Activated T-helper 17 cell treated with anti-CD3 and anti-CD28 coated beads, Interleukin-2, amount 50 U/mL, for 72 hours (primary cell): ENCODE measurements at places on chromosomes 6 and 20.

DNA sequence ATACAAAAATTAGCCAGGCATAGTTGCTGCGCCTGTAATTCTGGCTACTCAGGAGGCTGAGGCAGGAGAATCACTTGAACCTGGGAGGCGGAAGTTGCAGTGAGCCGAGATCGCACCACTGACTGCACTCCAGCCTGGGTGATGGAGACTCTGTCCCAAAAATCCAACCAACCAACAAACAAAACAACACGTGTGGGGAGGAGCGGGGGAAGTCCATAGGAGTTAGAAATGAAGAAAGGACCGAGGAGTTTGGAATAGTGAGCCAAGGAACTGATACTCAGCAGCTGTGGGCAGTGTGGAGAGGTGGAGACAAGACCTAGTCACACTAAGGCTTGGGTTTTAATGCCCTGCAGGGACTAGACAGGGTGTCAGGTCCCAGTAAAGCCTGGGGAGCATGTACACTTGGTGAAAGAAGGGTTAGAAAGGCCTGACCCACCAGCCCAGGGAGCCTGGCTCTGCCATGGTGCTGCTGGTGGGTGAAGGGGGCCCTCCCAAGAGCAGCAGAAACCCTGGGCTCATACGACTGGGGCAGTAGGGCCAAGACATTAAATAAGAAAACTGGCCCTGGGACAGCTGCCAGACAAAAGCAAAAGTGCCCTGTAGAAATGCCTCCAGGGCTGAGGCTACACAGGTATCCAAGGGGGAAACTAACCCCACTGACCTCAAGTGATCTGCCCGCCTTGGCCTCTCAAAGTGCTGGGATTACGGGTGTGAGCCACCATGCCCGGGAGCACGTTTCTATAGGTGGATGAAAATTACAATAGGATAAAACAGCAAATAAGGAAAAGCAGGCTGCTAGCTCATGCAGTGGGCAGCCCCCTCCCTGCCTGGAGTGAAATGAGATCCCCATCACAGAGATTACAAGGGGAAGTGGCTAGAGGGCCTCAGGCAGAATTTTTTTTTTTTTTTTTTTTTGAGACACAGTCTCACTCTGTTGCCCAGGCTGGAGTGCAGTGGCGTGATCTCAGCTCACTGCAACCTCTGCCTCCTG lies 58.0 kb downstream of the MYH7B start:
- ATAC-seq, result no peak

GRCh38 chr6:96299525-96299924 lies 222.1 kb upstream of the UFL1 start:
- ATAC-seq, result no peak

DNA sequence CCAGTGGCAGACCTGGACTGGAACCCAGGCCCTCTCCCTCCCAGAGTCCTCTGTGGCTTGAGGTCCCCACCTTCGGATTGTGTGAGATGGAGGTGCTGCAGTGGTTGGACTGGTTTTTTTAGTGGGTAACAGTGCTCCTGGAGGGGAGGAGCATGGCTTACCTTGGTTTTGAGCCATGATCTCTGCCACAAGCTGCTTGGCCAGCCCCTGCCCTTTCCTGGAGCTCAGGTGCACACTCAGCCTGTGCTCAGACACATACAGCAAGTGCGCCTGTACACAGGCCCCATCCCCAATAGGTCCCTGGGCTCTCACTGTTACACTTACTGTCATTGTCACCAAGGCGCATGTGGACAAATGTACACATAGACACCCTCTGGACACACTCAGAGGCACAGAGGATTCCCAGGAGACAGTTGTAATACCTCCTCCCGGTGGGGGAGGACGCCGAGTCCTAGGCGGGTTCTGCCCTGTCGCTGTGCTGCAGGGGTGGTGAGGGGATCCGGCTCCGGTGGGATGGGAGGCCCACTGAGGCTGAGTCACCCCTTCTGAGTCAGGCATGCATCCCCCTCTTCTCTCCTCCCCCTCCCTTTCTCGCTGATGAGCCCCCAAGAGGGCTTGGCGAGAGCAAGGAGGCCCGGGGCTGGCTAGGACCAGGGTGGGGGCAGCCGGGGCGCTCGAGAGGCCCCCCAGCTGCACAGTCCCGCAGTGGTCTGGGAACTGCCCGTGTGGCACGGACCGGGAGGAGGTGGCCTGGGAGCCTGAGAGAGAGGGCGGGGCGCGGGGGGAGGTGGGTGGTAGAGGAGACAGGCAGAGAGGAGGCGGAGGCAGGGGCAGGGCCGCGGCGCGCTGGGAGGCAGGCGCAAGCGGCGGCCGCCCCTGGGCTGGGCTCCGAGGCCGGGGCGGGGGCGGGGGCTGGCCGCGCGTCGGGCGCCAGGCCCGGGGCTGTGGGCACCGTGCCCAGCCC lies 522 bp upstream of the EPB41L1 start:
- peak; percentile 59 for ATAC-seq

GRCh38 chr6:24910961-24911725 lies 24.6 kb downstream of the RIPOR2 start:
- ATAC-seq, result peak; percentile 38

- no peak for ATAC-seq
Observed at GRCh38 chr6:125749865-125750691, 646 bp downstream of the HEY2 start.

DNA sequence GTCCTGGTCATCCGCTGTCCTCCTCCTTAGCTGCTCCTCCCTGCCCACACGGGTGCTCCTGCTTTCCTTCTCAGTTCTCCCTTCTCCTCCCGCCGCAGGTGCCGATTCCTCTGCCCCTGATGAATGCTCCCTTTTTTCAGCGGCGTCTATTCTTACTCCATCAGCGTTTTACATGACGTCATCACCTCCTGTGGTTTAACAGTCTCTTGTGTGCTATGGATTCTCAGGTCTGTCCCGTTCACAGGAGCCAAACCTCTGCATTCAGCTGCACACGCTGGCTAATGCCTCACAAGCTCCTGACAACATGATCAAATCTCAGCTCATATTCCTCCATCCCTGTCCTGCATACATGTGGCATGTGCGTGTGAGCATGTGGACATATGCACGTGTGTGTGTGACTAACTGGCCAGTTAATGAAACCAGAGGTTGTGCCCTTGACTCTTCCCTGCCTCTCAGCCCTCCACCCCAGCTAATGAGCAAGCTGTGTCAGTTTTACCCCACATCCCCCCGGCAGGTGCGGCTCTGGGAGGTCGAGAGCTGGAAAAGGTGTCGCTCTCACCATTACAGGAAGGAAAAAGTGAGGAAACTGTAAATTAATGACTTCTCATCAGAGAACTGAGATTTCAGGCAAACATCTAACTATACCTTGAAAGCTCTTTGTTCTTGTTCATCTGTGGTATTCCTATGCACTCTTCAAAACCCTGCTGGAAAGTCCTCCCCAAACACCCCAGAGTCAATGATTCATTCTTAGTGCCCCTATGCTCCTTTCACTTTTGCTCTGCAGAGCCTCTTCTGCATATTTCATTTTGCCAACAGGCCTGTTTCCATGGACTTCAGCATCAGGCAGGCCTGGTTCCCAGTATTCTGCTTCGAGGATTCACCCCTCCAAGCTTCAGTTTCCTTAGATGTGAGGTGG lies 163.1 kb downstream of the TTLL2 start:
- peak; percentile 54 for ATAC-seq

GRCh38 chr20:31569163-31570020 lies 35.7 kb upstream of the ID1 start:
- peak; percentile 3 for ATAC-seq

- ATAC-seq, result peak; percentile 76
Observed at GRCh38 chr20:13183005-13183404, 38.1 kb upstream of the ISM1 start.

DNA sequence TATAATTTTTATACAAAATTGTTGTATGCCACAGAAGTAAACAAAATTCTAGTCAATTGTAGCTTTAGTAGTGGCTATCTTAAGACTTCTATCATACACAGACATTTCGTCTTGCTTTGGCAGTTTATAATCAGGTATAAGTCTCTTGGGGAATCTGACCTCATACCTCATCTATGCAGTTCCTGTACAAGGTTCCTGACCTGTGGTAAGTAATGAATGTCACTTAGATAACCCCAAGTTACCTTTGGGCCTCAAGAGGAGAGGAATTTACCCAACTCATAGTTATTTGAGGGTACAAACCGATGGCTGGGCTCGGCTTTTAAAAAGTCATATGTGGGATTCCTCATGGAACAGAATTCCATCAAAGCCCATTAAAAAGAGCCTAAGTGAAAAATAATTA lies 58.8 kb upstream of the UNC93A start:
- ATAC-seq, result no peak

GRCh38 chr20:25984933-25985332 lies 288.3 kb upstream of the ZNF337 start:
- no peak for ATAC-seq

- no peak for ATAC-seq
Observed at GRCh38 chr20:4601630-4602296, 119.9 kb upstream of the PRND start.

DNA sequence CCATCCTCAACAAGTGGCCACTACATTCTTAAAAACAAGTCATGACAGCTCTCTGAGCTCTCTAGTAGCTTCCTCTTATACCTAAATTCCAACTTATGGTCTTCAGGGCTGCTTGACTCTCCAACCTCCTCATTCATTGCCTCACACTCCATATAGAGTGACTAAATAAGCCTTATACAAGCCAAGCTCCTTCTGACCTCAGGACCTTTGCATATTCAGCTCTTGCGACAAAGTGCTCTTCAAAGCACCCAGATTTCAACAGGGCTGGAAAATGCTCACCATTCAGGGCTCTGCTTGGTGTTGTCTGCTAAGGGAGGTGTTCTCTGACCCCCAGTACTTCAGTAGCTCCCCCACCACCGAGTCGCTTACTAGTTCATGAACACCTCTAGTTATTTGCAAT lies 3.7 kb downstream of the TREML2 start:
- ATAC-seq, result no peak

DNA sequence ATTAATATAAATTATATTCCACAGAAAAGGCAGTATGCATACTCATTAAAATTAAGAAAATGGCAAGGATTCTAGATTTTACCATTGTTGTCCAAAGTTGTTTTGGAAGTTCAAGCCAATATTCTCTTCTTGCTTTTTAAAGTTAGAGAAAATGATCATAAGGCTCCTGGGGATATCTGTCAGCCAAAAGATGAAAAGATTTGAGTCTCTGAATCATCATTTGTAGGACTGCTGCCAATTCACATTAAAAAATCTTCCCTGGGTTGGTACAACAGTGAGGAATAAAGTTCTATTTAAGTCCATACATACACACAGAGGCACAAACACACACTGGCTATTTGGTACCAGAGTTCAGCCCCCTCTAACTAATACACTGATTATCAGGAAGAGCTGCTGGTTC lies 620.1 kb downstream of the COL12A1 start:
- no peak for ATAC-seq
